ENCODE measurements at places on chromosomes 5 and 9. TPM values are rescaled to one million over a fixed set of nuclear protein-coding genes. Genes with fewer than 3 reads are reported as not detected.

The ANKRD34B gene
- not detected for total RNA-seq

The GEMIN5 gene
- 8.0 TPM for total RNA-seq

The CTXN3 gene
- total RNA-seq, result not detected

The RAI14 gene
- 0.12 TPM for total RNA-seq

The BAAT gene
- total RNA-seq, result 0.15 TPM

The TMEM215 gene
- total RNA-seq, result not detected

The SPATA31E1 gene
- not detected for total RNA-seq

The PCDHB6 gene
- not detected for total RNA-seq

The SEMA5A gene
- total RNA-seq, result 2.8 TPM

The SOHLH1 gene
- total RNA-seq, result not detected
